ENCODE measurements at places on chromosomes 16 and 17.
A peak's percentile ranks its signal among the peaks of the same experiment; 100 is the strongest.

DNA sequence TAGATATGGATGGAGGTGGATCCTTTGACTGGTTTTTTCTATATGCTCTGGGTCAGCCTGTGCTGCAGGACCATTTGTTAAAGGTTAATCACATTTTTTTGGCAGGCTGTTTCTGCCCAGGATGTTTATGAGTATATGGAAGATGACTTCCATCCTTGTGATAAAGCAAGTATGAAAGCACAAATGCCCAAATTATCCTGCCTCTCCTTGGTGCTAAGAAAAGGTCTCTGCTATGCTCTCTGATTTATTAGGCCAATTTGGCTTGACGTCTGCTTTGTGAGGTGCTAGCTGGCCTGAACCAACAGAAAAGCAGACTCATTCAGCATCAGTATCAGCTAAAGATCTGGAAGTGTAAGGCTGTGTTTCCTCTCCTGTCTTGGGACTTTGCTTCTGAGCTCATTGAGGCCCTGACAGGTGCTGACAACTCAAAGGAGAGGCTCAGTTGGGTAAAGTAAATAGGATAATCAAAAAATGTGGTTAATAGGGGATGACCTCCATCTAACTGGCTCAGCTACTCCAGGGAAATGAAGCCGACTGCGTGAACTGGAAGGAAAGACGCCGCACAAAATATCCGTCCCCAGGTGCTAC is 15.2 kb downstream of the ANKRD40 start:
- DNase-seq = no peak

GRCh38 chr17:80925688-80926335 is 65.8 kb upstream of the CHMP6 start:
- no peak for DNase-seq

- peak; percentile 63 for DNase-seq
Observed at GRCh38 chr16:983044-984030, 1.8 kb downstream of the SOX8 start.

GRCh38 chr16:3824121-3824795 is 56.3 kb downstream of the CREBBP start:
- no peak for DNase-seq

GRCh38 chr17:4665027-4665426 is 23.5 kb upstream of the ALOX15 start:
- no peak for DNase-seq

GRCh38 chr16:56935201-56935600 is 3.3 kb downstream of the HERPUD1 start:
- no peak for DNase-seq

- DNase-seq = no peak
Observed at GRCh38 chr17:76147211-76148014, 6.4 kb upstream of the FOXJ1 start.

- peak; percentile 81 for DNase-seq
Observed at GRCh38 chr16:85639529-85640253, 26.6 kb downstream of the GSE1 start.

GRCh38 chr17:45940826-45941225 is 46.5 kb downstream of the MAPT start:
- peak; percentile 12 for DNase-seq

DNA sequence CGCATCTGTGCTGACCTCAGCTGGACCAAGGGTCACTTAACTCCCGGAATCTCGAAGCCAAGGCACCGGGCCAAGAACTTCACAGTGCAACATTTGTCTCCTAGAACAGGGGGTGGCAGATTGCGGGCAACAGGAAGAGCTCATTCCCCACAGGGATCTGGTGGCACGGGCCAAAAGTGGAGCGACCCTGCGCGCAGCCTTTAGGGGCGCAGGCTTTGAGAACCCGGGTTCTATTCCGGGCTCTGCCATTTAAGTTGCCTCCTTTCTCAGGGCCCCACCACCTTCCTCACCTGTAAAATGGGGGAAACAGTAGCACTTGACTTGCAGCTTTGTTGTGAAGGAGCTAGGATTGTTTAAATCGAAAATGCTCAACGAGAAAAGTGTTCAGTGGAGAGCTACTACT is 651 bp downstream of the SHMT1 start:
- peak; percentile 64 for DNase-seq

- no peak for DNase-seq
Observed at GRCh38 chr17:70169709-70170597, 621 bp downstream of the KCNJ2 start.

GRCh38 chr17:76704805-76705204 is 6.0 kb downstream of the MXRA7 start:
- no peak for DNase-seq

DNA sequence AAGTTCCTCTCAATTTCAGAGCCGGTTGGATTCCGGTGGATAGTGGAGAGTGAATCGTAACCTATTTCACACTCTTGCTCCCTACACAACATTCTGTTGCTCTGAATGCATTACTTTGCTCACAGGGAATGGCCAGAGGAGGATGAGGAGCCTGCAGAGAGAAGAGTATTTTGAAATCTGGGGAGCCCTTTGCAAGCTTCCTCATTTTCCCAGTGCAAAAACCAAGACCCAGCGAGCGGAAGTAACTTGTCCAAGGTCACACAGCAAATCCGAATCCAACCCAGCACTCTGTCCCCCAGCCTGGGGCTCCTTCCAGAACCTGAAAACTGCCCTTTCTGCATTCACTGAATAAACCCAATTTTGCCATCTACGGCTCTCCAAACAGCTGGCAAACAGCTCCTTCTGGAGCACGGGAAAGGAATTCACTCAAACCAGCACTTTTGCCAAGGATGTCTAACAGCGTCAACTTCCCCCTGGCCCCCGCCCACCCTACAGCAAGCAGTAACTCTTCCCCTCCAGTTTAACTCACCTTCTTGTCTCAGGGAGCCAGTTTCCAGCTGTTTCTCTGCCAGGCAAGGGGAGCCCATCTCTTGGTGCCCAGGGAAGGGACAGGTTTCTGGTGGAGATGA is 557 bp downstream of the KCNG4 start:
- DNase-seq = no peak

DNA sequence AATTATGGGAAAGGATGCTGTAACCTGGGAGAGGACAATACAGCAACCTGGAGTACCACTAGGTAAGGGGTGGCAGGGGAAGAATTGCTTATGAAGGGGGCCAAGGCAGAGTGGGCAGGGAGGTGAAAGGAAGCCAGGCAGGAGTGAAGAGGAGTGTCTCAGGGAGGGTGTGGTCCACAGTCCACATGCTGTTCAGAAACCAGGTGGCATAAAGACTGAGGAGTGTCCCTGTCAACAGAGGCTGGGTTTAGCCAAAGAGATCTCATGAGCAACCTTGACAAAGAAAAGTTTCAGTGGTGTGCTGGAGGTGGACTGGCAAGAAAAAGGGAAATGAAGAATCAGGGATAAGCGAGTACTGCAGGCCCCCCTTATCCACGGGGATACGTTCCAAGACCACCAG is 88.4 kb downstream of the SPACA3 start:
- no peak for DNase-seq

DNA sequence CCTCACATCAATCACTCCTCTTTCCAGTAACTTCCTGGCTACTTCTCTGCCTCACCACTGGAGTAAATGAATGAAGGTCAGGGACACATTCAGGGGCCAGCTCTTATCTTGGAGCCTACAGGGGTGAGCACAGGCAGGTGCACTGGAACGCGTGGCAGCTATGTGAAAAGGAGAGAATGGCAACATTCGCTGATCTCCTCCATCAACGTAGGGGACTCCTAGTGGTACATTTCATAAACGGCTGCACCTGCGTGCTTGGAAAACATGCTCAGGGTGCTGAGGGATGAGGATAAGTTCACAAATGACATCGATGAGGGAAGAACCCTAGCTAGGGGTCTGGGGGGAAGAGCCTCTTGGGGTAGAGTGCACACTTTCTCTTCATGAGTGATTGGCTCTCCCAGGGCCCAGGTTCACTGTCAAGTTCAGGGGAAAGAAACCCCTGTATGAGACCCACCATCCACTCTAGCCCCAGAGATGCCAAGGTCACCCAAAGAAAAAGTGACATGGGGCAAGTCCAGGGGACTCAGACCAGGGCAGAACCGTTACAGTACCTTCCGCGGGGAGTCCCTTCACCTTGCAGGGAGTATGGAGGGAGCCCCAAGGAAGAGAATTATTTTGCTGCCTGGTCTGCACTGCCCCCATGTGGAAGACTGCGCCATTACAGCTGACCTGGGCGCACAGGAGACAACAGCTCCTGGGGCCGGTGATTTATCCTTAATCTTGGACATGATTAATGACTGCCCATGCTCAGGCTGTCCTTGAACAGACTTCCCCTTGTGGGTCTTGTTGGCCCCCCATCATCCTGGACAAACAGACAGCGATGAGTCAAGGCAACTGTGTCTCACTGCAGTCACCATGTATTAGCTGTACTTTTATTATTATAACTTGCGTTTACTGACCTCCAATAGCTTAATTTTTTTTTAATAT is 30.1 kb downstream of the VAC14 start:
- DNase-seq = peak; percentile 69

DNA sequence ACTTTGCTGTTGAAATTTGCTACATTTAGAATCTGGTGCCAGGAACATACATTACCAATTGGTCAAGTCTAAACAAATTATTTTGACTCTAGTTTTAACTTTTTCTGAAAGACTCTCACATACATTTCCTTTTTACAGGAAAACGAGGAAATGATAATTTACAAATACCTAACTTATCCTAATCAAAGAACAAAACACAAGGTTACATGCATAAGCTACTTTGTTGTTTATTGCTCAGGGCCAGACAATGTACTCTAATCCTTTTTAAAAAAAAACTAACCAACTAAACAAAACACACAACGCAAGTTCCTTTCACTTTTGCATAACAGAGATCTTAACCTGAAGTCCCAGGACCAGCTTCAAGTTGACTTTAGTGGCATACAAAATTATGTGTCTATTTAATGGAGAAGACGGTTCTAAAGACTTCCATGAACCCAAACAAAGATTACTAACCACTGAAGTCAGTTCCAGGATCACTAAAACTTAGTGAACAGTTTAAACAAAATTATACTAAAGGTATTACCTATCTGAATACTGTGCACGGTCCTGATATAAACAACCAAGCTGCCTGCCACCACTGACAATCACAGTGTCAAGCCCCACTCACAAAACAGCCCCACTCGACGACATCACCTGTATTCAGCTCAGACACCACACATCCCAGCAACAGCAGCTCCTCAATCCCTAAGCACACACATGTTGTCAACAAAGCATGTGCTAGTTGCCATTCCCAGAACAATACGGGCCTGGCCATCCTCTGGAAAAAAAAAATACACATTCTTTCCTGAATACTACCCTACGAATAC is 1.9 kb downstream of the ZNF652 start:
- no peak for DNase-seq

DNA sequence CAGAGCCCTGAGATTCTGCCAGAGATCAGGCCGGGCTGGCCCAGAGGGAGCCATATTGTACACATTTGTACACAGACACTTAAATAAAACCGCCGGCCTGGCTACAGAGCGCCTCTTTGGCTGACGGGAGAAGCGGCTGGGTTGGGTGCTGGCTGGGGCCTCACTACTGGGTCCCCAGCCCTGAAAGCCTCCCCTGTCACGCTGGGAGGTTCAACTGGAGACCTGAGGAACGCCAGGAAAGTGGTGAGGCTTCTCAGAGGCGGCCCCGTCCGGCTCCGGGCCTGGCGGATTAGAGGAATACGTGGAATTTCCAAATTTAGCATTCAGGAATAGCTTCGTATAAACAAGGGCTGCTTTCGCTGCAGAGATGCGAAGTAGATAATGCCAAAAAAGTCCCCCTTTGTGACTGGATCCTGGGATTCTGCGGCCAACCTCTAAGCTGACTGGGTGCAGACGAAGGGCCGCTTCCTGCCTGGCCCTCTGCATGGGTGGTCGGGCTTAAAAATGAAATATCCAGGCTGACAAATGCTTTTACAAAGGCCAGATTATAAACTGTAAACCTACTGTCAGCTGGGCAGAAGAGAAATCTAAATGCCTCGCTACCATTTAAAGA is 252.4 kb downstream of the IRF8 start:
- no peak for DNase-seq

GRCh38 chr17:64603987-64604386 is 58.1 kb downstream of the SMURF2 start:
- DNase-seq = no peak

- DNase-seq = no peak
Observed at GRCh38 chr16:68003031-68003430, 3.7 kb upstream of the DPEP2 start.

All from stomach (tissue), 19 donors.